ENCODE measurements at places on chromosomes 2 and 18. TPM values are rescaled to one million over a fixed set of nuclear protein-coding genes. Genes with fewer than 3 reads are reported as not detected.

- no peak for ATAC-seq
Observed at GRCh38 chr2:220259662-220260061, 632.2 kb downstream of the SLC4A3 start.

- ATAC-seq = no peak
Observed at GRCh38 chr18:74381621-74382295, 66.1 kb downstream of the C18orf63 start.

DNA sequence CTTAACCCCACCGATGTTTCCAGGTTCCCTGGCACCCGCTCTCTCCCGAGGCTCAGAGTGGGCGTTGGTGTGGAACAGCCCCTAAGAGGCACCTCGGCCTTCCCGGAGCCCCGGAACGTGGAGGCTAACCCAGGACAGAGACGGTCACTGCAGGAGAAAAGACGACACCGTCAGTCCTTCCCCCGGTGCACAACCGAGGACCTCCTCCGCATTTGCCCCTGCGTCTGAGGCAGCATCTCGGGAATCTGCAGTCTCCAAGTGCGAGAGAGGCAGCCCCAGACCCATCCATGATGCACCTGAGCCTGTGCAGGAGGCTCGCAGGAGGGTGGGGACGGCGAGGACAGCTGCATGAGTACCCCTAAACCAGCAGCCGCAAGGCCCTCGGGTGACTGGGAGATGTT lies 204.9 kb upstream of the SALL3 start:
- ATAC-seq = no peak

DNA sequence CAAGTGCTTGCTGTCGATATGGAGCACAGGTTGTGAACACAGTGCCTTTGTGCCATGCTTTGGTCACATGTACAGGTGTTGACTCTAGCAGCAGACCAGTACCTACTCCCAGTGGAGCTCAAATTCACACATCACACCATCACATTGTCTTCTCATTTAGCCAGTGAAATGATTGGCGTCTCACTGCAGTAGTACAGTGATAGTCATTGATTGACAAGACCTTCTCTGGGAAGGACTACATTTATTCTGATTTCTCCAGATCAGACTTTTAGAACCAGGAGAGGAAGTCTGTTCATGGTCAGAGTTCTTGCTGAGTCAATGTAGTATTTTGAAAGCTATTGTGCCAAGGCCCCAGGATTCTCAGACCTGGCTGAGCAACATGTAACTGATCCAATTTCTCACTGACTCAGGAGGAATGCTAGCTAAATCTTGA lies 75.2 kb downstream of the FMNL2 start:
- no peak for ATAC-seq

DNA sequence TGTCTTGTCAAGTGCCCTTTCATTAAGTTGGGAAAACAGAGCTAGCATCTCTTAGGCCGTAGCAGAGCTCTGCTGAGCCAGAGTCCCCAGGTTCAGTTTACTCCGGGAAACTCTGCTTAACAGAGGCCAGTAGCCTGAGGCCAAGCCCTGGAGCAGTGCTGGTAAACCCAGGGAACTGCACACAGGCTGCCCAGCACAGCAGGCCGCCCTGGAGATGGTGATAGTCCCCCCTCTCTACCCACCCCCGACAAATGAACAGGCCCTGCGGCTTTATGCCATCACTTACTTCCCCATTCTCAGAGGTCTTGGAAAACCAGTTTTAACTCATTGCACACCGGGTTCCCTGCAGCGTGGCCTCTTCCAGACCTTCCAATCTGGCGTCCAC lies 3.5 kb downstream of the CNNM4 start:
- ATAC-seq = no peak

- no peak for ATAC-seq
Observed at GRCh38 chr2:191916826-191917225, 69.9 kb upstream of the CAVIN2 start.

GRCh38 chr2:99421469-99421868 lies 68.3 kb downstream of the REV1 start:
- ATAC-seq = no peak

- no peak for ATAC-seq
Observed at GRCh38 chr2:127065299-127065939, 41.5 kb downstream of the BIN1 start.

DNA sequence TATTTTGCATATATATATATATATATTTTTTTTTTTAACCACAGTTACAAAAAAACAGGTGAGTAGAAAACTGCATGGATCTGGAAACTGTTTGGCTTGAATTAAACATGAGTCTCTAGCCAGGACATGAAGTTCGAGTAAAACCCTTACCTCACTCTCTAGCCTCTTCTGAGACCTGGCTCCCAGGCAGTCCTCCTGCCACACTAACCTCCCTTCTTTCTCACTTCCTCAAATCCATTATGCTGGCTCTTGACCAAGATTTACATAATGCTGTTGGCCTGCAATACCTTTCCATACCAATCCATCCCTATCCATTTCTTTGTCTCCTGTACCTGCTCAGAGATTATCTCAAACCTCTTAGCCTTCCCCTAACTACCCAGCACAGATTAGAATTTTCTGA lies 34.0 kb downstream of the PIGN start:
- no peak for ATAC-seq

GRCh38 chr18:43596105-43596712 lies 318.9 kb upstream of the SYT4 start:
- no peak for ATAC-seq

- ATAC-seq = no peak
Observed at GRCh38 chr2:164964700-164965099, 9.4 kb upstream of the SLC38A11 start.

LINC00305 gene
- total RNA-seq = not detected

ERFE gene
- total RNA-seq = not detected

CCBE1 gene
- 0.04 TPM for total RNA-seq

LYG2 gene
- total RNA-seq = not detected

NT5C1B gene
- total RNA-seq = not detected
